ENCODE measurements at places on chromosomes 7 and 10.
A peak's percentile ranks its signal among the peaks of the same experiment; 100 is the strongest.

GRCh38 chr10:110794808-110795207, 76.9 kb upstream of the PDCD4 start:
- no peak for DNase-seq

DNA sequence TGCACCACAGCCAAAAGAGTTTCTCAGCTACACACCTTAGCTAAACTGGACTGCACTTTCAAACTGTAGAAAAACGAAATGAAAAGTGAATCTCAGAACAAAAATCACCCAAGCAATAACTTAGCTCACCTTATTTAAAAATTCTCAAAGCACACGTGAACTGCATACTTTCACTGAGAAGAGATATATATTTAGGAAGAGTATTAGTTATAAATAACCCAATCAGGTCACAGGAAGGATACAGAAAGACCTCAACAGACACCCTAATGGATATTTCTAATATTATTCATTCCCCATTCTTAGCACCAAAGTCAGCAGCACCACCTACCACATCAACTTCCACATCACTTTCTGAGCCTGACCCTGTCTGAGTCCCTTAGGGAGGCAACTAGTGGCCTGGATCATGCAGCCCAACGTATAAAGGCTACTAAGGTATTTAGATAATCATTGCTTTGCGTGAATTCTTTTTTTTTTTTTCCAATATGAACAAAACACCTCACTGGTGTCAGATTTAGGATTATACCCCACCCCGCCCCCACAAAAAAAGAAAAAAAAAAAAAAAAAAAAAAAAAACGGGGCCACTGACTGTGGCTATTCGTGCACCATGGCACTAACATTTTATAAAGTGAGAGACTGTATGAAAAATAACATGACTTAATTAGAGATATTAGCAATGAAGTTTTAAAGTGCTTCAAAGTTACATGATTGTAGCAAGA, 2.6 kb downstream of the ABI1 start:
- no peak for DNase-seq

DNA sequence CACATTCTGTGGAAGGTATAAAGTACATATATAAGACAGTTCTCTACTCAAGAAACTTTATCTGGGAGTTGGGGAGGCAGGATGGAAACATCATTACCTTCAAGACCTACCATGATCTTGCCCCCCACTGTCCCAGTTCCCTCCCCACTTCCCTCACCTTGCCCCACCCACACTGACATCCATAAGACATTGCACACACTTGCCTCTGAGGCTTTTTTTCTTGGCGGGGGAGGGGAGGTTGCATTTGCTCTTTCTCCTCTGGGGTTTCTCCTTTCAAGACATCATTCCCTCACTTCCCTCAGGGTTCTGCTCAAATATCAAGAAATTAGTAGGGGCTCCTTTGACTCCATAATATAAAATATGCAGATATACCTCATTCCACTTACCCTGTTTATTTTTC, 276.0 kb downstream of the ARL4A start:
- no peak for DNase-seq

GRCh38 chr7:68216051-68216450, 1219.4 kb downstream of the TYW1 start:
- DNase-seq = peak; percentile 7

DNA sequence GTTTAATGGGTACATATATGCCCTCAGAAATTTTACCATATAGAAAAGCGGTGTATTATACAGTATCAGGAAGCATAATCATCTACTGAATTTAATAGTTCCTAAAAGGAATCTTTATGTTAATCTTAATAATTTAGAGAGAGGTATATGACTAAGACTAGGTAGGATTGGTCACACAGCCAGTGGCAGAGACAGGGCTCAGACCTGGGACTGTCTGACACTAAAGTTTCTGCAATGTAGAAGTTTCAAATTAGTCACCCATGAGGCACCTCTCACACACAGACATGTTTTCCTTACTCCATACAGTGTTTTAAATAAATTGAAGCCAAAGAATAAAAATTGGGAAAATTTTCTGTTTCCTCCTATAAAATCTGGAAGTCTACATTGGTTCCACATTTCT, 72.8 kb upstream of the ADRA2A start:
- DNase-seq = no peak

- DNase-seq = peak; percentile 45
Measured at GRCh38 chr7:27196287-27196767, 3.6 kb downstream of the HOXA13 start.

DNA sequence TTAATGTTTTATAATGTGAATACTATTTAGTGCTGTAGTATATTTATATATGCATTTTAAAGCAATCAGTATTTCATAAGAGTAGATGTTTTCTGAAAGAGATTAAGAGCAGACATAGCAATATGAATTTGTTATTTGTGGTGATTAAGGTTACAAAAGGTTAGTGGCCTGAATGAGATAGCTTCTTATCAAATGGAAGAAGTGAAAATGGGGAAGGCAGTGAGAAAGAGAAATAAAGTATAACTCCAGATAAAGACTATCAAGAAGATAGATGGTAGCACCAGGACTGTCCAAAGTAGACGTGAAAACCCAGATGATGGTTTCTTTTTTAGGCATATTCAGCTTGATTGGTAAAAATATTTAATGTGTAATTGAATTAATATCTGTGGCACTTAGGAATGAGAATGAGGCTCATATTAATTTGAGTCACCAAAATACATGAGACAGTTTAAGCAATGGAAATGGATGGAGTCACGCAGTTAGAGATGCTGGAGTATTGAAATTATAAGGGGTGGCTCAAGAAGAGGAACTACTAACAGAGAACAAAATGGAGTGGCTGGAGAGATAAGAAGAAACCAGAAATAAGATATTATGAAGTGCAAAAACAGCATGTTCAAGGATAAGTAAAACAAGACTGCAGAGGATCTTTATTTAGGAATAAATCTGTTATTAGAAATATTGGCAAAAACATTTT, 288.0 kb upstream of the SEMA3C start:
- DNase-seq = no peak

- DNase-seq = no peak
Measured at GRCh38 chr10:103353281-103353680, 2.3 kb upstream of the PCGF6 start.

GRCh38 chr10:93745408-93746065, 12.2 kb upstream of the LGI1 start:
- DNase-seq = no peak

- peak; percentile 18 for DNase-seq
Measured at GRCh38 chr7:138663725-138664710, 37.1 kb downstream of the SVOPL start.

DNA sequence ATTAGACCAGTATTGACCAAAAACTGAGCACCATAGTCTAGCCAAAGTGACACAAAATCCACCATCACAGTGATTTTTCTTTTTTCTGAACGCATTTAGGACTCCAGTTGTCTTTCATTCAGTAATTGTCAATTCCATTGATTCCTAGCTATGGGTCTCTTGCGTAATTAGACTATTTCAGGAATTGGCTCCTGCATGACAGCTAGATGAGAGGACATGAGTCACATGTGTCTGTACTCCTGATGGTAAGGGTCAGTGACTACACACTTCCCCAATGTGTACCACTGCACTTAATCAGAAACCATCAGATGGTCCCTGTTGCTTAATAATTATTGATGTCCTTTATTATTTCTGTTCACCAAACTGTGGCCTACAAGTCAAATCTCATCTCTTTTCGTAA, 469.5 kb downstream of the POM121L12 start:
- peak; percentile 26 for DNase-seq

DNA sequence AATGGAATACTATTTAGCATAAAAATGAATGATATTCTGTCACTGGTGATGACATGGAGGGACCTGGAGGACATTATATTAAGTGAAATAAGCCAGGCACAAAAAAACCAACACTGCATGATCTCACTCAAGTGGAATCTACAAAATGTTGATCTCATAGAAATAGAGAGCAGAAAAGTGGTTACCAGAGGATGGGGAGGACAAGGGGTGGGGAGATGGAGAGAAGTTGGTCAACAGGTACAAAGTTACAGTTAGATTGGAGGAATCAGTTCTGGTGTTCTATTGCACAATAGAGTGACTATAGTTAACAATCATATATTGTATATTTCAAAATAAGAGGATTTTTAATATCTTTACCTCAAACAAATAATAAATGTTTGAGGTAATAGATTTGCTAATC, 24.7 kb upstream of the SLC18A3 start:
- no peak for DNase-seq

DNA sequence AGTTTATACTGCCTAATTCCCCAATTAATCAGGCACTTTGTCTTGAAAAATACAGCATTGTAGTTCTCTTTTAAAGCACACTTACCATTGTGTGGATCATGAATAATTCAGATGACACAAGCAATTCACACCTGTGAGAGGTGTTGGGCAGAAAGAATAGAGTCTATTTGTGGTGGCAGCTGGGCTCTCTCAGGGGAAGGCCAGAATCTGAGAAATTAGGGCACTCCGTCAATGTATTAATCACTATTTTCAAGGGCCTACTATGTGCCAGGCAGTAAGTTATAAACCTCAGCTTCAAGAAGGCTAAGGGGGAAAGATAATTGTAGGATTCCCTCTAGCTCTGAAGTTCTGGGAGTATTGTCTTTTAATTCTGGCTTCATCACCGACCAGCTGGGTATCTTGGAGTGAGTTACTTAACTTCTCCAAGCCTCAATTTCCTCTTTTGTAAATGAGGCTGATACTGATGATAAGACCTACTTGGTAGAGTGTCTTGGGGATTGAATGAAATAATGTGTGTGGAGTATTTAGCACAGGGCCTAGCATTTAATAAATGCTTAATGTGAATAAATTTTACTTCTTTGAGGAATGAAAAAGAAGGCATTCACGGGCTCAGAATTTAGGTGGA, 2.5 kb downstream of the CHN2 start:
- no peak for DNase-seq

DNA sequence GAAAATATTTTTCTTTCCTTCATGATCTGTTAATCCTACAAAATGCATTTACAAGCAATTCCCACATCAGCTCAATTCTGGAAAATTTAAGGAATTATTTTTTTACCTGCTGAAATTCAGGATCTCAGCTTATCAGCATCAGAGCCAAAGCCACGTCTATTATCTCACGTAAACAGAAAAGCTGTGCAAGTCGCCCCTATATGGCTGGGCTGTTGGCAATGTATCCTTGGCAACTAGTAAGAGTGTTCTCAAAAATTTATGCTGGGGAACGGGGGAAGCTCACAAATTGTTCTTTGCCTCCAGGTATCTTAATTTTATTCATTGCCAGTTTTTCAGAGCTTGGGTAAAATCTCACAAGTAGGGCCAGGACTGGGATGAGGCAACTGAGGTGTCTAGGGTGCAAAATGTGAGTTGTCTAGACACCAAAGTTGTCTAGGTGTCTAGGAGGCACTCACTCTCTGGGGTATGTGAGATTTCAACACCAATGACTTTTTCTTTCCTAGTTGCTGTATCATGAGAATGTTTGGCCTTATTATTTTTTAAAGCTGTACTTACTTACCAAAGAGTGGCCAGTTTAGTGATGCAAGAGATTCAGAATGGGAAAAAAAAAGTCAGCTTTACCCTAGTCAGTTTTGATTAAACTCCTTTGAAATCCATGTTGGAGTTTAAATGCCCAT, 5.1 kb downstream of the GSTO2 start:
- no peak for DNase-seq

GRCh38 chr10:102016416-102016815, 39.6 kb downstream of the ARMH3 start:
- DNase-seq = no peak

- no peak for DNase-seq
Measured at GRCh38 chr10:132681858-132682755, 103.8 kb downstream of the NKX6-2 start.

DNA sequence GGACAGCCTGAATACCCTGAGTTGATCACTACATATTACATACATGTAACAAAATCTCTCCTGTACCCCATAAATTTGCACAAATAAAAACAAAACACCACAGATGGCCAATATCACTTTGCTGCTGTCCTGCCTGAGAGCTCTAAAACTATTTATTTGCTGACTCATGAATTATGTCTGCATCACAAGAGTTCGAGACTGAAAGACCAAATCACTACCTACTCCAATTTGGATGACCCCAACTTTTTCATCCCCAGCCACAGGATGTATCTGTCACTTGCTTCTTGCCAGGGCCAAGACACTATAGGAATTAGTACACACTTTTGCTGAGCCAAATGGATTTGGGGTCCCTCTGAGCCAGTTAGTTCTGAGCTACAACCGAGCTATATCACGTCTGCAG, 409.7 kb upstream of the NFE2L3 start:
- no peak for DNase-seq

DNA sequence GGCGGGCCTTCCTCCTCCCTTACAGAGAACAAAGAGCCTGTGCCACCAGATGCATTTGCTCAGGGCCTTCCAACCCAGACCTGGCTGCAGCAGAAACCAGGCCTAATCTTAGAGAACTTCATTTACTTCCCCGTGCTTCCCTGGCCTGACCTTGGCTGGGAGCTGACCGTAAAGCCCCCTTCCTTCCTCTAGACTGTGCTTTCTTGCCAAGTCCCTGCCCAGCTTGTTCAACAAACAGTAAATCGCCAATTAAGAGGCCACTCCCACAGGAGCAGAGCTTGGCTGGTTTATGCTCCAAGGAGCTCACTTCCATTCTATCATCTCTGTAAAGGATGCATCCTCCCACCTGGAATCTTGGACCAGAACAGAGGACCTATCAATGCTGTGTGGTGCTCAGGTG, 110.9 kb downstream of the COL13A1 start:
- no peak for DNase-seq

DNA sequence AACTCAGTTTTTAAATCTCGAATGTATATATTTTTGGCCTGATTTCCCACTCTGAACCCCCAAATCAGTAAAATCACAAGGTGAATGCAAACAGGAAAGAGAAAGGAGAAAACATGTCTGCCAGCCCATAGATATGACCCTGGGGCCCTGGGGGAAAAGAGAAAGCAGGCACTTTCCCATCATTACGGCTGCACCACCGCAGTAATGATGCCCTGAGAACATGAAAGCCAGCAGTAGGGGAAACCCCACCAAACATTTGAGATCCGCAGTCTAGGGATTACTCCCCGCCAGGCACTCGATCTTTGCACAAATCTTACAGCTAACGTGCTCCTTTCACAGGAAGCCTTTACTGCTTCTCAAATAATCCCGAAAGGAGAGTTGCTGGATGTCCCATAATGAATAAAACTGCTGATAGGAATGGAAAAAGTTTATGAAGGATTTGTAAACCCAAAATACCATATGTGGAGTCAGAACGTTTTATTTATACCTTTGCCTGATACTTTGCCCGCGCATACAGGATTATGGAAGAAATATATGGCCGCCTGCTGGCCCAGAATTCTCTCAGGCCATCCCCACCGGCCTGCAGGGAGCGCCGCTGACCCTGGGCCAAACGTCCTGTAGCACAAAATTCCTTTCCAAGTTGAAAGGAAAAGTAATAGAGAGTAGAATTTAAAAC, 180.0 kb upstream of the INHBA start:
- DNase-seq = no peak

Data from kidney epithelial cell (primary cell).